CD4-positive, alpha-beta T cell treated with Interleukin-4 for 4 hours (primary cell): ENCODE measurements at places on chromosomes 12 and 14.

GRCh38 chr12:106975993-106976658, 10.8 kb downstream of the MTERF2 start:
- no peak for DNase-seq

GRCh38 chr12:49832836-49833421, 4.7 kb upstream of the NCKAP5L start:
- no peak for DNase-seq

DNA sequence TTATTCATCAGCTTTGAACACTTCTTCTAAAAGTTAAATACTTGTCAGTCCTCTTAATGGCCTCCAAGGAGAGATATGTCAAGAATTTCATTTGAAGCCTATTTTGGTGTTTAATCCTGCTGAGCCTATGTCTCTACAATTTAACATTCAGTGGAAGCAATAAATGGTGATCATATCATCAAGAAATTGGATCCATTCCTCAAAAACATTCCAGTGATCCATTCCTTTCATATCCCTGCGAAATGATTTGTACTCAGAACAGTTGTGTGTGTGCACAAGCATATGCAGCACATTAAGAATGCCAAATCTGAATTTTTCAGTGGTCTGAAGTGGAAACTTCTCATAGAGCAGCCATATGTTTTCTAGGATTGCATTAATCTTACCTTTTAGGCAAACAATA, 373.7 kb upstream of the SYT1 start:
- DNase-seq: no peak

DNA sequence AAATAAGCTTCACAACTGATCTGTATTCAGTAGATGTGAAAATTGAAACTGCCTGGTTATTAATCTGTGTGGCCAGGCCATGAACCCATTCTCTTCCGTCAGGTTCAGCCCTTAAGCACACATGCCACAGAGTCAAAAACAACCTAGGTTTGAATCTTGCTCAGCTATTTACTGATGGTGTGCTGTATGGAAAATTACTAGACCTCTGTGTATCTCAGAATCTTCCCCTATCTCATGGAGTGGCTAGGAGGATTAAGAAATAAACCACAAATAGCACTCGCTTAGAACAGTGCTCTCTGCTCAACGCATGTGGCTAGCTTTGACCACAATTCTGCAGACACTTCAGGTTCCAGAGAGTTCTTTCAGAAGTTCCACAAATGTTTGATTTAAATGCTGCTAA, 240.7 kb upstream of the PLEKHG7 start:
- peak; percentile 61 for DNase-seq

- DNase-seq: no peak
These were observed at the start of gene TDRD9 for GRCh38 chr14:103928011-103928890. Gene TDRD9 (plus strand): TSS chr14:103928456. CDS start chr14:103928510, 54 bp downstream.
